NCI-H1436 (cell line): ENCODE measurements at places on chromosomes 4 and X.

DNA sequence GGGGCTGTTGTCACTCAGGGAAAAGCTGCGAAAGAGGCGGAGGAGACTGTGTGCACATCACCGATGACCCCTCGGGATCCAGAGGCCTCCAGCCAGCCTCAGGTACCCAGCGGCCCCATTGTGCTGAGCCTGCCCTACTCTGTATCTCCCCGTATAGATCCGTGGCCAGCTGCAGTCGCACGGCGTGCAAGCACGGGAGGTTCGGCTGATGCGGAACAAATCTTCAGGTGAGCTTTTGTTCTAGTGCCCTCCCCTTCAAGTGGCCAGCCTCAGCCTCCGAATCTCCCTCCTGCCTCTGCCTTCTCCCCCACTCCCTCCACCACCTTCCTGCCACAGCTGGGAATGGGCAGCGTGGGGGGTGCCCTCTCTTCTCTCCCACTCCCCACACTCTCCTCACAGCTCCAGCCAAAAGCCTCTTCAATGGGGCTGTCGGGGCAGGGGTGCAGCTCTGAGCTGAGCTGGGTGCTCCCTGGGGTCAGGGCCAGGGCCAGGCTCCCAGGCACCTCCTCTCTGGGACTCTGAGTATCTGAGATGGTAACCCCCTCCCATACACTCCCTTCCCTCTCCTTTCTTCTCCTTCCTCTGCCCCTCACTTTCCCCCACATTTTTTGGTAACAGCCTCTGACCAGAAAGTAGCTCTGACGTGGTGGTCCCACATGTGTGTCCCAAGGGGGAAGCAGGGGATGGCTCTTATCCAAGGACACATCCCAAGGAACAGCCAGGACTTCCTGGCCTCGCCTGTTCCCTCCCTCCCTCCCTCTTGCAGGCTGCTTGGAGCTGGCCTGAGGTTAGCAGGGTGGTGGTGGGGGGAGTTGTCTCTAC, 20.4 kb upstream of the UBA1 start:
- DNase-seq = no peak

DNA sequence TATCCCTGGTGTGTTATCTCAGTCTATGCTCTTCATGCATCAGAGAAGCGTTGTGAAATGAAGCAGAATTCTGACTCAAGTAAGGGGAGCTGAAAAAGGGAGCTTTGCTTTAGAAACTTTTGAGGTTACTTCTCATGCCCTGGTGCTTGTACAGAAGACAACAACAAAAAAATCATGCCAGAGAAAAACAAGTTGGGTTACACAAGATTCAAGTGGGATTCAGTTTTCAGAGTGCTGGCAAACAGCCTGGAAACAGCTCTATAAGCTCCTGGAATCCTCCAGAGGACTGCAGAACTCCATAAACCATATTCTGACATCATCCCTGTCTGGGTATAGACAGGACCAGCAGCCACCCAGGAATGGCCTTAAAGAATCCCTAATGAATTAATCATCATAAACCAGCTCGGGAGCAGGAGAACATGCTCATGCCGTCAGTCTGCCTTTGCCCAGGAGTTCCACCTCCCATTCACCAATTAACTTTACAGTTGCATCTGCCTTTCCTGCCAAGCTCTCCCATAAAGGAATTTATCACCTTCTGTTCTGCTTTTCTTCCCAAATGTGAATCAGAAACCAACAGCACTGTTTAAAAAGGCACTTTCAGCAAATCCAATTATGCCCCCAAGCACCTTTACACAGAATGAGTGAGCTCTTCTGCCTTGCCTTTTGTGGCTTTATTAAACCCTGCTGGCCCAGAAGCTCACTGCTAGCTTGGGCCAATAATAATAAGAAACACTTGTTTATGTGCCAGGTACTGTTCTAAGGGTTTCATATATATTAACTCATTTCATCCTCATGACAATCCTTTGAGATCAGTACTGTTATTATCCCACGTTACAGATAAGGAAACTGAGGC, 54.5 kb upstream of the FBXW7 start:
- no peak for DNase-seq

- DNase-seq = no peak
Observed at GRCh38 chrX:133979641-133980230, 5.7 kb downstream of the GPC3 start.

DNA sequence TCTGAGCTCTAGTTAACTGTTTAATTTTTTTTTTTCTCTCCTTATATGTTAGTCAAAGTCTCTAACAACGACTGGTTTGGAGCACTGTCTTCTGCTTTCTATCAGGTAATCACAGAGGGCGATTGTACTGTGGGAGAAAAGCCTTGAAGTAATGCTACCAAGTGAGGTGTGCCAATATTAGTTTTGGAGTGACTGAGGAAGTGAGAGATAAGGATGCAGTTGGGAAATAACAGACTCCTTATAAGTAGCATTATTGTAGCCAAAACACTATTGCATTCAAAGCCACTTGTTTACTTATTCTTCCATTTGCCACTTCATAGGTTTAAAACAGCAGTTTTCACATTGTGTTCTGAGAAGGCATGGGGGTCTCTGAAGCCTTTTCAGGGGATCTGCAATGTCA, 79.1 kb upstream of the SLC6A14 start:
- no peak for DNase-seq

DNA sequence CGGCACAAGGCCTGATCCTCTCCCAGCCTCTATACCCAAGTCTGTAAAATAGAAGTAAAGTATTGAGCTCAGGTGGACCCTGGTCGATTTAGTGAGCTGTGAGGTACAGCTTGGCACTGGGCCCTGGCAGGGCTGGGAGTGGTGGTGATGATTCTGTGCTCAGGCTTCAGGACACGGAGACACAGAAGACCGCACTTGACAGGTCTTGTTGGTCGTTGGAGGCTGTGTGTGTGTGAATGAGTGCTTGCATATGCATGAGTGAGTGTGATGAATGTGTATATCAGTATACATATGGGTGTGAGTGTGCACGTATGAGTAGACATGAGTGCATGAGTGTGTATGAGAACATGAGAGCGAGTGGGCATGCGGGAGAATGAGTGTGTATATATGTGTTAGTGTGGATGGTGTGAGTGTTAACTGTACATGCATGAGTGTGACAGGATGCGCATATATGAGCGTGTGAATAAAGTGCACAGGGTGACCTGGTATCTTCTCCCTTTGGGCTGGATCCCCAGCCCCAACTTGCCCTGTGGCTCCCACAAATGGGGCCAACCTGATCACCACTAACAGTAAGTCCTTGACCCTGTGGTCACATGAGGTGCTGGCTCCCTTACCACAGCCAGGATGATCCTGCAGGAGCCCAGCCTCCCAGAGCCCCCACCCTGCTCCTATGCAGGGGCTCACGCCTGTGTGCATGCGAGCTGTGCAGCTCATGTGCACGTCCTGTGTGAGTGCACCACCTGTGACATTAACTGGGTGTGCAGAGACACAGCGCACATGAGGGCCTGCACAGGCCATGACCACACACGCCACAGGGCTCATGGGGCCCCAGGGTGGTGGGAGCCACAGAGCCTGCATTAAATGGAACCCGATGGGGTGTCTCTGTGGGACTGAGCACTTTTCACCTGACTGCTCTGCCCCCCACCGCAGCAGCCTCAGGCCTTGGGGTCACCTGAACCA, 20.8 kb downstream of the SH3BP2 start:
- no peak for DNase-seq

GRCh38 chr4:2337896-2338295, 76.0 kb upstream of the MXD4 start:
- no peak for DNase-seq

DNA sequence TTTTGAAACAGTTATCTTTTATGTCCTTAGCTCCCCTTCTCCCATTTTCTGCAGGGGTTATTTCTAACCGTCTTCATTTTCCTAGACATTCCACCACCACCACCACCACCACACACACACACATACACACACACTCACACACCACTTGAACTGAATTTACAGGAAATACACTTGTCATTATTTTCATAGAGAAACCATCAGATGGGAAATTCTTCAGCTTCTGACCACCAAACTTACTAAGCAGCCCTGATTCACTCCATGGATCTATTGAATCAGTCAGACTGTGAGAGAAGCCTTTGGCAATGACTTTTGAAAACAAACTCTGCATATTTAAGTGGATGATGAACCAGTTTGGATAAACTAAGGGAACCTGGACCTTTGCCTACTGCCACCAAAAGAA, 210.1 kb upstream of the NHS start:
- DNase-seq = no peak

GRCh38 chr4:6389142-6389825, 83.1 kb downstream of the PPP2R2C start:
- DNase-seq = no peak

GRCh38 chr4:55396308-55397125, 760 bp downstream of the TMEM165 start:
- peak; percentile 11 for DNase-seq

DNA sequence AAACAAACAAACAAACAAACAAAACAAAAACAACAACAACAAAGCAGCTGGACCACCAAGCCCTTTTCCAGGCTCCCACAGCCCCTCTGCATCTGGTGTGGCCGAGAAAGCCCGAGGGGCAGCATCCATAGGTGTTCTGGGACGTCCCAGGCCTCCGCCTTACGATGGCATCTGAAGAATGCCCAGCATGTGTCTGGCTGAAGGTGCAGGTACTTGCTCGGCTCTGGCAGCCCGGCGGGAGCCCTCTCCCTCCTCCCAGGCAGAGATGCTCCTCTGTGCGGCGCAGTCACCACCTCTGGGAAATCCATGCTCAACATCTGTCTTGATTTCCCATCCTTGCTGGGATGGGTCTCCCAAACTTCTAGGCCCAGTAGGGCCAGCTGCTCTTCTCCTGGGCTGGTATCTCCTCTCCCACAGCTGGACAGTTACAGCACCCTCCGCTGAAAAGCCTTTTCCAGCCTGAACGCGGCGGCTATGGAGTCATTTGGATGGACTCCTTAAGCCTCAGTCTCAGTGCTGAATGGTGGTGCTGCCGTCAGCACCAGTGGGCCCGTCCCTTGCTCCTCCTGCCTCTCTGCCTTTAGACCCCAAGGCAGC, 4.3 kb downstream of the PSAPL1 start:
- no peak for DNase-seq

DNA sequence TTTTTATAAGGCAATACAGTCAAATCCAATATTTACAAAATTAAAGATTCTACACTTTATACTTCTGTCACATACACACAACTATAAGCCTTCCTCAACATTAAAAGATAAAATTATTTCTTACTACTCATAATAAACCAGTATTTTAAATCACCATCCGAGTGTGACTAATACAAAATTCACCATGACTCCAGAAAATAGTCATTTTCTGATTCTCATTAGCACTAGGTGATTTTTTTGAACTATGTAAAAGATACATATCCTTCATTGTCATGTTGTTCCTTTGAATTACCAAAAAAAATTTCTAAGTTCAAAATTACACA, 646 bp upstream of the SLC7A11 start:
- DNase-seq = no peak

GRCh38 chr4:59938166-59938565, 1262.0 kb upstream of the ADGRL3 start:
- no peak for DNase-seq

DNA sequence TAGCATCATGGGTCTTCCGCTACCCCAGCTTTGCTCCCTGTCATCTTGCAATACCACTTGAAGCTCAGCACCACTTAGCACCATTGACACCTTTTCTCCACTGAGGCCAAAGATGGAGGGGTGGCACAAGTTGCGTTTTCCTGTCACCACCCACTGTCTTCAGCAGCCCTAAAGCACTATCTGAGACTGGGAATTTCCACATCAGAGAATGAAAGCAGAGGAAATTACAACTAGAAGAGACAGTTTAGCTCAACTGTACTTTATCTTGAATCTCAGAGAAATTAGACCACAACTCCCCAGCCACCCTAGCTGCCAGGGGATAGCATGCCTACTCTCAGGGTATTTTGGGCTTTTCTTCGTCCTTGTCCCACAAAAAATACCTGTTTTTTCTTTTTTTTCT, 111.0 kb downstream of the DDIT4L start:
- no peak for DNase-seq

GRCh38 chr4:130335417-130336194, 1239.7 kb downstream of the C4orf33 start:
- no peak for DNase-seq

- no peak for DNase-seq
Observed at GRCh38 chr4:87053802-87054767, 119.3 kb downstream of the AFF1 start.

- no peak for DNase-seq
Observed at GRCh38 chrX:70878902-70879301, 29.6 kb downstream of the TEX11 start.
